ENCODE measurements at places on chromosomes 5 and 9. TPM values are rescaled to one million over a fixed set of nuclear protein-coding genes. Genes with fewer than 3 reads are reported as not detected.

The WHRN gene
- total RNA-seq: 23.3 TPM

The PKN3 gene
- 24.1 TPM for total RNA-seq

The DOK3 gene
- 9.0 TPM for total RNA-seq

The HEXB gene
- 60.9 TPM for total RNA-seq

DNA sequence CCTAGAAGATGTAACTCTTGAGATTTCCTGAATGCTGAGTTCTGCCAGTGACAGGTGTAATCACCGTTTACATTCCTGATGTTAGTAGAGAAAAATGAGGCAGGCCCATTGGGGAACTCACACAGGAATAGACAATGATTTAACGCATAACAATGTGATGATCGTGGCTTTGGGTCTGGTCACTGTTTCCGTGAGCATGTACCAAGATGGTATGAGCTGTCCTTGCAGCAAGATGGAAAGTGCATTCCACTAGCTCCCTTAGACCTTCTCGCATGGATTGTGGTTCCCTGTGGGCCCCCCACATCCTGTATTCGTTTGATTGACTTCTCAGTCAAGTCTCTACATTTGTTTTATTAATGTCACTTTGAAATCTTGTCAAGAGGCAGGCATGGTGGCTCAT lies 124.0 kb upstream of the DAP start:
- no peak for DNase-seq

- DNase-seq: no peak
Measured at GRCh38 chr9:16864649-16865434, 5.6 kb downstream of the BNC2 start.

GRCh38 chr5:33476992-33477391 lies 36.2 kb downstream of the TARS1 start:
- no peak for DNase-seq
